ENCODE measurements at places on chromosomes 12 and 14.

GRCh38 chr14:57085801-57086200 is 182.9 kb downstream of the EXOC5 start:
- DNase-seq, result no peak

DNA sequence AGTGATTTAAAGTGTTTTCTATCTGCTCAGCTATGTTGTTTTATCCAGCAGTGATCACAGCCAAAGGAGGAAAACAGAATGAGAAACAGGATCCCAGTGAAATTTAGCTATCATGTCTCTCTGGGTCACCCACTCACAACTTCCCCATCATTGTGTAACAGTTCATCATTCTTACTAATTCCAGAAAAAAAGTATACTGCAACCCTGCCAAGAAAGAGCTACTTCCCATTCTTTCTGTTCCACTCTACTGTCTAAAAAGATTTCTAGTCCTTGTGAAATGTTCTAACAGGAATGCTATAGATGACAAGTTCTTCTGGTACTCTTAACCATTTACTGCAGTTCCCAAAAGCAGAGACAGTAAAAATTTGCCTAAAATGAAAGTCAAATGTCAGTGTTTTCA is 39.2 kb upstream of the CD163 start:
- DNase-seq, result no peak

- no peak for DNase-seq
Measured at GRCh38 chr14:42626986-42627385, 1020.3 kb downstream of the LRFN5 start.

DNA sequence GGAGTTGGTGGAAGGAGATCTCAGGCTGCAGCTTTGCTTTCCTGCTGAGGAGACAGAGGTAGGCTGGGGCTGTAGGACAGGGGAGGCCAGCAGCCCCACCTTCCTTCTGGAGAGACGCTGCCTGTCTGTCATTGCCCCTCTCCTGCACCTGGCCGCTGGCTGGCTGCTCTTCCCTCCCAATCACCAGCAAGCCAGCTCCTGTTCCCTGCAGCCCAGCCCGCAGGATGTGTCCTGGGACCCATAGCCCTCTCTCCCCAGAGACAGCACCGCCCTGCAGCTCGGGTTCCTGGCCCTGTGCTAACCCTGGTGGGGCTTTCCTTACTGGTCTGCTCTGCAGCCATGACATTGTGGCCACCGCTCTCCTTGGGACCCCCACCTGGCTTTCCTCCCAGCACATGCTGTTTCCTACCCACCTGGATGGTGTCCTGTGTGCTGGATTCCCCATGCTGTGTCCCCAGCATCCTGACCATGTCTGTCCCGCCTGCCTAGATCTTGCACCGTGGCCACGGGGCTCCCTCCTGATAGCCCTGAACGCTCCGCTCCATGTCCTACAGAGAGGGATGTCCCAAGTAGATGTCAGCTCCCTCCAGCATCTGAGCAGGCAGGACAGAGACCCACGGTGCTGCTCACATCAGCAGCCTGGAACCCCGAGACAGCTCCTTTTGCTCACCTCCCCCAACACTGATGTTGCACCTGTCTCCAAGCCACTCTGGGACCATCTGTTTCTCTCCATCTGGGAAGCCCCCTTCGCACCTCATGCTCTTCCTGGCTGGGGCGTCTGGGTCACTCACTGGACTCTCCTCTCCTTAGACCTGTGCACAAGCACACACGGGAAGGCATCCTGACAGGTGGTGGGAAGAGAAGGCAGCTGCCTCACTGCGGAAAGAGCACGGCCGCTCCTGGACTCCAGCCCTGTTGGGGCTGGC is 1.1 kb upstream of the MTA1 start:
- no peak for DNase-seq

- DNase-seq, result no peak
Measured at GRCh38 chr14:53599221-53599945, 357.2 kb downstream of the BMP4 start.

- DNase-seq, result no peak
Measured at GRCh38 chr12:51961834-51962233, 10.3 kb downstream of the ACVR1B start.

DNA sequence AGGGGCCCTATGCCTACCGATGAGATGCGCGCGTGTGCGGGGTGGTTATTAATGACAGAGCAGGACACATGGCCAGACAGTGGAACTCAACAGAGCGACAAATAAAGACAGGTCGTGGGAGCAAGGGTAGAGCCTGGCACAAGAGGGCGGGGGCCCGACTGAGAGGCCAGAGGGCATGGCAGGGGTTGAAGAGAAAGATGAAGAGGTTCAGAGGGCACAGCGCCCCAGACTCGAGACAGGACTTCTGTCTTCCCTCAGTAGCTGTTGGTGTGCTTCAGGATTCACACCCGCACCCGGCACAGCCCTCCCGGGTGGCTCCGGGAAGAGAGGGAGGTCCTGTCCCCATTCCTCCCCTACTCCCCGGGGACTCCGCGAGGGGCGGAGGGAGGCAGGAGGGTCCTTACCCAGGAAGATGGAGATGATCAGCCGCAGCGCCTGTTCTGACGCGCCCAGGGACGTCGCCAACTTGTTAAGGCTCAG is 366 bp downstream of the LPCAT3 start:
- no peak for DNase-seq

DNA sequence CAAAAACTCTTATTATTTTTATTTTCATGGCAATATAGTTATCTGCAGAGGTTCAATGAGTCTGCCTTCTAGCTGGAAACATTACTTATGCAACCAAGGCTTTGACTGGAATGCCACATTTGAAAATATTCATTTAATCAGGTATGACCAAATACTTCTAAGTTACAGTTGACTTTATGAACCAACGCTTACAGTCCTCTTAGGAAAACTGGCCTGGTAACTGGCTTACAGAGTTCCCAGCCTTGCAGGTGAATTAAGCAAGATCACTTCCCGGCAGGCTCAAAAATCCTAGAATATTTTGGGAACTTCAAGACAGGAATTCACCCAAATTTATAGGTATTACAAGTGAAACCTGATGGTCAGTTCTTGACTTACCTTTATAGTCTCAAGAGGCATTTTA is 12.3 kb downstream of the LRP6 start:
- DNase-seq, result no peak

DNA sequence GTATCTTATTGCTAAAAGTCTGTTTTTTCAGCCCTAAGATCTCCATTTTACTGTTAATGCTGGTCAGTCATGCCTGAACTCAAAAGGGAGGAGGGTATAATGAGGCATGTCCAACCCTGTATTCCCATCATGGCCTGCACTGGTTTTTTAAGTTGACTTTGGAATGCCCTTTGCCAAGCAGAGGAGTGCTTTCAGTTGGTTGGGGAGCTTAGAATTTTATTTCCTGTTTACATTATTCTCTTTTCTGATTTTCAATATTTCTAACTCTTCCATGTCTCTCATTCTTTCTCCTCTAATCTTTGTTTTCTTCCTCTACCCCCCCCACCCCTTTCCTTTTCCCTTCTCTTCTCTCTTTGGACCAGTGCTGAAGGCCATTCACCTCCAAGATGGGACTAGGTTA is 4.9 kb upstream of the DHRS2 start:
- DNase-seq, result no peak

DNA sequence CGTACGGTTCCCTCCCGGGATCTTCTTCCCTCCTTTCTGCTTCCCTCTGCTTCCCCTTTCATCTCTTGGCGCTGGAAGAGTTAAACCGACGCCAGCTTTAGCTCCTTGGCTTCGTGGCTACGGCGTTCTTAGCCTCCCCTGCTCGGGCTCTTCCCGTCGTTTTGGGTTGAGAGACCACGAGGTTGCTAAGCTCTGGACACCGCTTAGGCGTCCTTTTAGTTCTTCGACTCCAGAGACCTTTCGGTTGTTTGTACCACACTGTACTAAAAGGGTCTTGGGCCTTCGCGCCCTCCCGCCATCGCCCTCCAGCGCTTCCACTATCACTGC is 545 bp downstream of the CPSF2 start:
- DNase-seq, result no peak

- no peak for DNase-seq
Measured at GRCh38 chr12:19165451-19165850, 35.9 kb downstream of the PLEKHA5 start.

DNA sequence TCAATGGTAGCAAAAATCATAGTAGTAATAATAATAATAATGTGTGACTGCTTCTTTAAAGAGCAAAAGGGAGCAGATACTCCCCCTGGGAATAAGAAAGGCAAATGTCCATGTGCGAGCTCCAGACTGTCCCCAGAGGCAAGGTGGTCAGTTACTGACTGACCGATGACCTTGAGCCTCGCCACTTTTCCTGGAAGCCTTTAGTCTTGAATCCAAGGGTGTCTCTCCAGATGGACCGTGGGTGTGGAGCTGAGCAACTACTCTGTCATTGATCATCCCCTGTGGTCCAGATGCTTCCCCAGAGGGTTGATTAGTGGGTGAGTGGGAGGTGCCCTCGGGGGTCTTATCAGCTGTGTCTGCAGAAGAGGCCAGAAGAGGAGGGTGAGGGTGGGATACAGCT is 418.5 kb upstream of the TBX3 start:
- no peak for DNase-seq

DNA sequence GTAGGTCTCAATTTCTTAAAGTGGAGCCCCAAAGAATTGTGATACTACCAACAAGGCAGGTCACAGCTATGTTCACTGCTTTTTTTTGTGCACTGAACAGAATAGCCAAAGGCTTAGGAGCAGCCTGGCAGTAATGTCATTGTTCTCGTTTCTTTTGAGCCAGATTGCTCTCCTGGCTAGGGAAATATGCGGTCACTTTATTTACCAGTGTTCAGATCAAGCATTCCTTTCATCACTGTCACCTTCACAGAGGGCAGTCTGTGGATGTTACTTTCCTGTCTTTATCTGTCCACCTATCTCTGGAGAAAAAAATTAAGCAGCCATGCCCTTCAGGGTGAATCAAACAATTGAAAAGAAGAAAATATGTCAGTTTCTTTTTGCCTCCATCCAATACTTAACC is 159.6 kb downstream of the BTG1 start:
- no peak for DNase-seq

- no peak for DNase-seq
Measured at GRCh38 chr14:22065347-22065746, 391.7 kb upstream of the OR4E1 start.

GRCh38 chr14:81625343-81625742 is 91.7 kb upstream of the SEL1L start:
- no peak for DNase-seq

GRCh38 chr12:103801709-103802585 is 39.1 kb downstream of the NT5DC3 start:
- DNase-seq, result no peak

DNA sequence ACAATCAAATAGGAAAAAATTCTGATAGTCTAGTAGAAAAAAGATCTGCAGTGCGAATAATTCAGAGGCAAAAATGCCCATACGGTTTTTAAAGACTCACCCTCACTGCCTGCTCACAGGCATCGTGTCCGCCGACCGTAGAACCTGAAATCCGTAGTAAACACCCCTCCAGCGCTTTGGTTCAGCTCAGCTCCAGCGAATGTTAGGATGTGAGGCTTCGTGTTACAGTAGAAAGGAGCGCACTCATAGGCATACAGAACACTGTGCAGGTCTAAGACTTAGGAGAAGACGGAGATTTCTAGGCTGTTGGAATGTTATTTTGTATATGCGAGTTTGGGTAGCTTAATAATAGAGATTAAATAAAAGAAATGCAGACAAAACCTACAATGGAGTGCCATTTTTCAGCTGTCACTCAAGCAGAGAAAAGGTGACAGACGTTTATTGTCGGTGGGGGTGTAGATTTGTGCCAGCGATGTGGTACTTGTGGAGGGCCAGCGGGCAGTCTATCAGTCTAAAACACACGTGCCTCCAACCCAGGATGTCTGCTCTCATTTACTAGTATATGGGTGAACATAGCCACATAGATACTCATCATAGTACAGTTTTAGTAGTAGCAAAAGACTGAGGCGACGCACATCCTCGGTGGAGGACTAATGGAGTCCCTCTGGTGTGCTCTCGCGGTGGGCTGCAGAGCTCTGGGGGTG is 25.7 kb downstream of the SFSWAP start:
- DNase-seq, result no peak

DNA sequence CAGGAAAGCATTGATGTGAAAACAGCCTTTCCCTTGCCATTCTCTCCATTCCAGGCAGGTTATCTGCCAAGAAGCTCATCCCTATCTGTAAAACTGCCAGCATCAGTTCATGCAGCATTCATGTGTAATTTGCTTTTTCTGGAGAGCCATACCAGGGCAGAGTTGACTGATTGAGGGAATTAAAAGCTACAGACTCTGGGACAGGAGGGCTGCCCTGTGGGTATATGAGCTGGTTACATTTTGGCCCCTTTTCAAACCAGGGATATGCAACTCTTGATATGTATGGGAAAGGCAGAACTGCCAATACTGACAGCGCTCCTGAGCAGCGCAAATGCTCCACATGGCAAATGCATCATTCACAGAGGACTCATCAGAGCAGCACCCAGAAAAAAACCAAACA is 53.7 kb downstream of the SYT1 start:
- no peak for DNase-seq

- DNase-seq, result no peak
Measured at GRCh38 chr14:39203659-39204606, 28.9 kb downstream of the PNN start.

DNA sequence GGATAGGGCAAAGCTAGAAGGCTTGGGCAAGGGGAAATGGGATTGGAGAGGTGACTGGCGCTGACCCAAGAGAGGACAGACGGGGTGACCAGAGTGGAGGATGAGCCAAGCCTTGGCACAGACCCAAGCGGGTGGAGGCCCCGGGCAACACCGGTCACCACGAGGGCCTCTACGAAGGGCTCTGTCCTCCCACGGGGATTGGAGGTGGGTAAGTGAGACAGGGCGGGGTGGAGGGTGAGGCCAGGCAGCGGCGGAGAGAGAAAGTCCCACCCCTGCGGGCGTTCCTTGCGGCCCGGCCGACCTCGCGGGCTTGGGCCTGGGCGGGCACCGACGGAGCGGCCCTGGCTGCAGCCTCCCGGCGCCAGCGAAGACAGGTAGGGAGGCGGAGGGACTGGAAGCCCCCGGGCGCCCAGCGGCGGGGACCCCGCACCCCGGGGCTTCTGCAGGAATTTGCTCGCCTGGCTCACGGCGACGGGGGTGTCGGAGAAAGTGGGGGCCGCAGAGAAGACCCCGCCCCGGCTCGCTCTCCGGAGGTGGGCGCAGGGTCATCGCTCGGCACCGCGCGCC is at the start of gene PAPLN:
PAPLN (plus strand) TSS at position 288 of the 567 bp plus-strand sequence. CDS start 2,273 bp downstream, outside the sequence.
- no peak for DNase-seq

DNA sequence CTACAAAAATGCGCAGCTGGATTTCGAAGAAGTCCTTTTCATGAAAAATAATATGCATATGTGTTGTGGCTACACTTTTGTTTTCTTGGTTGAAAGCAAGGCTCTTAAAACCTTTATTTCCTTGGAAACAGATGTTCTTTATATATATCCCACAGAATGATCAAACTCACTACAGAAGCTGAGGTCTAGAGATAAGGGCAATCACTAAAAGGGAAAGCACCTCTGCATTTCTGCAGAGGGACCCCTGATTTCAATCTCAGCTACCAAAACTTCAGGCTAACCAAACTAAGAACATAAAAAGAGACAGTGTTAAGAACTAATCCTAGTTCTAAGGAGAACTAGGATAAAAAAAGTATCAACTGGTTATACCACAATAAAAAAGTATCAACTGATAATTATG is 65.4 kb upstream of the CDKL1 start:
- DNase-seq, result no peak

DNA sequence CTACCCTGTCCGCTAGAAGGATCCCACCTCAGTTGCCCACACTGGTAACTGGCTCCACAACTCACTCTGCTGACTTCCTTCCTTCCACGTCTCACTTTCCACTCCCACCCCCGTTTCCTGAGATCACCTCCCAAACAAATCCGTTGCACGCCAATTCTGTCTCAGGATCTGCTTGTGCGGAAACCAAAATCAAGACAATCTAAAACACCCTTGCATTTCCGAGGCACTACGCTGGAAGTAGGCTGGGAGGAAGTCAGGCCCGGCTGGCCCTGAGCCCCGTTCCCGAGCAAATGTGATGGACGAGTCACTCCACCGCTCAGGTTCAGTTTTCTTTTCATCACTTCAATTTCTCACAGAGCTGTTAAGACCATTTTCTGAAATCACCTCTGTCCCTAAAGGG is 23.1 kb downstream of the ABCB9 start:
- DNase-seq, result no peak

Data from brain pericyte (primary cell).